ENCODE measurements at places on chromosomes 7 and 10.
A peak's percentile ranks its signal among the peaks of the same experiment; 100 is the strongest.

DNA sequence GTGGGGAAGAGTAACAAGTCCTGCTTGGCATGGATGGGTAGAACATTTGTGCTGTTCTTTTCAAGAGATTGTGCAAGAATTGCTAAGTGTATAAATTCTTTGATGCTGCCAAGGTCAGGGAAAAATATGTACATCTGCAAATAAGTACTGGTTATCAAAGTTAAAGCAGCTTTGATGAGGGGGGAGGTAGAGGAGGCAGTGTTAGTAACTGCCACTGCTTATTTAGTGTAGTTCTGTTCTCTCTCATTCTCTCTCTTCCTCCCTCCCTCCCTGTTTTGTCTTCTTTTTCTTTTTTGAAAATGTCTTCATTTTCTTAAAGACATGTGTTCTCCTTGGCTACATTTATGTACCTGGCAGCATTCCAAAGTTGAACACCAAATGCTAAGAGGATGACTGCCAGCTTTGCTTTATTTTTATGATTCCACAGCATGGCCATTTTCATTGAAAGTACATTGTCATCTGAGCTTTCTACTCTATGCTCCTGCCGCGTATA, 18.6 kb downstream of the CACNB2 start:
- DNase-seq = no peak

- no peak for DNase-seq
Measured at GRCh38 chr7:36154255-36155212, 1.5 kb downstream of the EEPD1 start.

- DNase-seq = no peak
Measured at GRCh38 chr10:46053534-46054434, 7.7 kb upstream of the MSMB start.

DNA sequence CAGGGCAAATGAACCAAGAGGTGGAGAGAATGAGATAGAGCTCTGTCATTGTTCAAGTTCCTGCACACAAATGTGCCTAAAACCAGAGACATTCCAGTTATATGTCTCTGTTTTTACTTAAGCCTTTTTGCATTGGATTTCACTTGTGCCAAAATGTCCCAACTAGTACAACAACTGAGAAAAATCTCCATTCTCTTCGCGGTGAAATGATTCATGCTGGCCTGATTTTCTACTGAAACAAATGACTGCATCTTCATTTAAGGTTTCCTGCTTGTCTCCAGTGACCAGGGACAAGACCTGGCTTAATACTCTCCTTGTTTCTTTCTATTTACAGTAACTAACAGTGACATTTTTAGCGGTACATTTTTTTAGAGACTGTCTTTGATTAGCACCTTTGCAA, 714.9 kb downstream of the KCNMA1 start:
- DNase-seq = no peak

DNA sequence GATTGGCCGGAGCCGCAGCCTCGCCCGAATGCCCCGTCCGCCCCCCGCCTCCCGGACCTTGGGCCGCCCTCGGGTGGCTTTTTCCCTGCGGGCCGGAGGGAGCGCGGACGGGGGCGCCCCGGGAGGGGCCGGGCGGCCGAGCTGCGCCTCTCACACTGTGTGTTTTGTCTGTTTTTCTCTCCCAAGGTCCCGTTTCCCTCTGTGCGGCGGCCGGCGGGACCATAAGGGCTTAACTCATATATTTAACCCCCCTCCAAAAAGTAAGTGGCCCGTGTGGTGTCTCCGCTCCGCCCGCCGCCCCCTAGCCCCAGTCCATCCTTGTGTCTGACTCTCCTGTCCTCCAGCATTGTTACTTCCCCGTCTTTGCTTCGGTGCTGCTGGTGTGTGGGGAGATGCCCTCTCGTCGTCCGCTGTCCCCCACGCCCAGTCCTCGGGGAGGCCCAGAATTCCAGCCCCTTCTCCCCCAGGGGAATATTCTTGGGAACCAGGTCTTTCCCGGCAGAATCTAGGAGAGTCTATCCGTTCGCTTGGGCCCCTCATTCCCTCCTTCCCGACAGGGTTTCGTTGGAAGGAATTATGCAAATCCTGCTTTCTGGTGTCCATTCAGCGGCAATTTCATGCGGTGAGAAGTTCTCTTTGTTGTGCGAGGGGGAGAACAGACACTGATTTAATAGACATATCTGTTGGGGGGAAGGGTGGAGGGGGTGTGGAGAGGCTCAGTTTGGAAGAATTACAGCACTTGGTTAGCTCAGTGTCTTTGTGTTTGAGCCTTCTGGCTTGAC, 1.3 kb downstream of the LCOR start:
- no peak for DNase-seq

DNA sequence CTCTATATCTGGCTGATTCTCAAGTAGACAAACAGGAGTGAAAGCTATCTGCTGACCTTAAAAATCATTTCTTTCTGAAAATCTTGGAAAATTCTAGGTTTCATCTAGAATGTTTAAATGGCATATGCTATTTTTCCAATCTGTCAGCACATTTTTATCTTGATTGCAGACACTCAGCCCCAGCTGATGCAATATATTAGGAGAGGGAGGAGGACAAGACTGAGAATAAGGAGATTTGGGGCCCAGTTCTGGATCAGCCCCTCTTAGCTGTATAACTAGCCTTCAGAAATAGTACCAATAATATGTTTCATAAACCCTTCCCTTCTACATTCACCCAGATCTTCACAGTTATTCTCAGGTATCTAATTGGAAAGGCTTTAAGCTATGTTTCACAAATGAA, 131.2 kb downstream of the HDAC9 start:
- DNase-seq = no peak

GRCh38 chr7:27842851-27843250, 102.9 kb downstream of the TAX1BP1 start:
- DNase-seq = no peak

GRCh38 chr7:75716992-75717626, 21.6 kb downstream of the HIP1 start:
- no peak for DNase-seq

GRCh38 chr7:29945259-29945809, 44.3 kb downstream of the SCRN1 start:
- DNase-seq = no peak

DNA sequence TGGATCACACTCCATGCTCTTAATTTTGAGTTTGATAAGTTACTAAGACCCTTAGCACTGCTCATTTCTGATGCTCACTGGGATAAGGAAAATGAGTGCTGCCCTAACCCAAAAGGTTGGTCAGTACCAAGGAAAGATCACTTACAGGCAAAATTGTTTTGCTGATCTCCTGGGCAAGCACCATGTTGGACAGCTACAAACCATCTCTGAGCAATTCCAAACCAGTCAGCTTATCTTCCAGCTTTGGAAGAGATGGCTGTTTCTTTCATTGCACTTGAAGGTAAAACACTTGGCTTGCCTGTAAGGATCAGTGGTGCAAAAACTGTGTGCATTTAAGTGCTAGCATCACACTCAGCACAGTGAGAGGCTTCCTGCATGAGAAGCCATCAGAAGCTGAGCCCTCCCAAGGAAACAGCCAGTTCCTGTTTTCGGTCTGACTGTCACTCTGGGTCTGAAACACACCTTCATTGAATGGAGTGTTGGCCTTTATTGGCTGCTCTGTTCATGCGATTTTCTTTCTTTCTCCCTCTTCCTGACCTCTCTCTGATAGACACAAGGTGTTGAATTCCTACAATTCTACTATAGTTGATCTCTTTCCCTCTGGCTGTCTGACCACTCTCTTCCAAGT, 126.4 kb upstream of the GHITM start:
- no peak for DNase-seq

- DNase-seq = peak; percentile 1
Measured at GRCh38 chr7:55309040-55309991, 55.8 kb upstream of the LANCL2 start.

GRCh38 chr7:27079234-27079975, 16.4 kb downstream of the HOXA1 start:
- no peak for DNase-seq

- no peak for DNase-seq
Measured at GRCh38 chr10:117552156-117552631, 9.6 kb downstream of the EMX2 start.

GRCh38 chr10:101941871-101942270, 98.3 kb upstream of the KCNIP2 start:
- DNase-seq = no peak

DNA sequence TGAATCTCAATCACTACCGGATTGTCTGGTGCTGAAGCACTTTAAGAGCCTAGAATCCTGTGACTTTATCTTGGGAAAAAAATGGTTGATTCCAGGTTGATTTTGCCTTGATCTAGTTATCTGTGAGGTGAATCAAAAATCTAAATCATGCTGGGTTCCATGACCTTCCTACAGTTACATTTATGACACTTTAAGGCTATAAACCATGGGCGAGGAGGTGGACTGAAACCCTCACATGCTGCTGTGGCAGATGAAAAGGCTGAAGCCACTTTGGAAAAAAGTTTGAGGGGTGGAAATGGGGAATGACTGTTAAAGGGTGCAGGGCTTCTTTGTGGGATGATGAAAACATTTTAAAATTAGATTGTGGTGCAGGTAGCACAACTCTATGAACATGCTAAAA, 17.5 kb downstream of the SLC16A9 start:
- DNase-seq = no peak

DNA sequence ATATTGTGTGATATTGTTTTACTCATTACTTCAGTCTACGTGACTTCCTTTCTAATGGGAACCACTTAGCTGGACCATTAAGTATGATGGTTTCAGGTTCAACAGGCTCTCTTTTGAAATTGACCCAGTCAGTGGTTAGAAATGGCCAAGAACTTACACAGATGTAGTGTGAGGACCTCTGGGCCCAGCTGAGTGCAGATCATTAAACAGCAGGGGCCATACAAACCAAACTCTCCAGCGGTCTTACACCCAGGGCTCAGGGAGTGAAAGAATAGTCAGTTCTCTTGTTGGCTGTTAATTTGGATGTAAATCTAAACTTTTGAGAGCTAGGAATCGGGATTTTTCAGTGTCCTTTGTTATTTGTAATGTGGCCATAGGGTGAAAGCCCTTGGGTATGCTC, 107.3 kb downstream of the CELF2 start:
- DNase-seq = no peak

- DNase-seq = no peak
Measured at GRCh38 chr7:132109769-132110168, 466.5 kb downstream of the PLXNA4 start.

GRCh38 chr7:112167147-112167546, 39.1 kb downstream of the DOCK4 start:
- DNase-seq = no peak

DNA sequence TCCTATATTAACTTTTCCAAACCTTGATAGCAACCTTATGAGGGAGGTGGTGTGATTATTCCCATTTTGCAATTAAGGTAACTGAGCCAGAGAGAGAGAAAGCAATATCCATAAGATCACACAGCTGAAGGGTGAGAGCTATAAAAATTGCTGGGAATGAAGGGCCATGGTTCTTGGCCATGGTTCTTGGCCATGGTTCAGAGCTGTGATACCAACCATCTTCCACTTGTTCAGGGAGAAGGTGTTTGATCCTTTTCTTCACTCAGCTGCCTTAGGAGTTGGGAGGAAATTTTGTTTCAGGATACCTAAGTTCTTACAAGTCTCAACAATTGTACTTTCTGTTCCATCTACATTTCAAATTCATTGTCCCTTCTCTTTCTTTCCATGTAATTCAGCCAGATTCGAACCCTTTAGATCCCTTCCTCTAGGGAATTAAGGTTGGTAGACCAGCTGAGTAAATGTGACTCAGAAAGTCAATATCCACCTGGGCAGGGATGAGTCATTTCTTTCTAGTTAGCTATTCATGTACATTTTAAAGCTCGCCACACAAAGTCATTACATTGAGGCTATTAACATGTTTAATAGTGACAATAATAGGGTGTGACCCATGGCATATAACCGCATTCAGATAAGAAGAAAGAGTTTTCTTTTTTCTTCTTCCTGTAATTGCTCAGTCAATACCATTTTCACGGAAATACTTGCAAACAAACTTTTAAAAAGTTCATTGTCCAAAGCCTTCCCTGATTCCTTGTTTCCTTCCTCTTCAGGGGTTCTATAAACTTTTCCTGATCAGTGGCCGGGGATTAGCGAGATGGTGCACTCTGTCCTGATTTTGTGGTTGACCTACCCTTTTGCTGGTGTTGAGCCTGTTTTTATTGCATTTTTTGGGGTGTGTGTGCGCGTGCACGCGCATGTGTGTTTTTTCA, 143.4 kb downstream of the TCF7L2 start:
- no peak for DNase-seq

GRCh38 chr10:99888622-99889021, 106.2 kb downstream of the ABCC2 start:
- DNase-seq = no peak

DNA sequence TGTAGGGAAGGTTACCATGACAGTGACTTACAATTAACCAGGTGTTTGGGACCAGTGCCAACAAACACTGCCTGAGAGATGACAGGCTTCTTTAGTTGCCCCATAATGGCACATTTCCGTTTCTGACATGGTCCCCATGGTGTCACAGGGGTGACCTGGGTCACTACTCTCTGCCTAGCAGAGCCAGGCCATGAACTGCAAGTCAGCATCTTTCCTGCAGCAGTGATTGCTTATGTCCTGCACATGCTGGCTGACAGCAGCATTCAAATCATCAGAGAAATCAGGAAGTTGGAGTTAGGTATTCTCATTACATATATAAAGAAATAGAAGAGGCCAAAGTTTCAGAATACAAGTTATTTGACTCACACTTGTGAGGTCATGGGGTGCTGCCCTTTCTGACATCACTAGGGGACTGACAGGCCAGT, 47.1 kb upstream of the ZNRF2 start:
- DNase-seq = no peak

DNA sequence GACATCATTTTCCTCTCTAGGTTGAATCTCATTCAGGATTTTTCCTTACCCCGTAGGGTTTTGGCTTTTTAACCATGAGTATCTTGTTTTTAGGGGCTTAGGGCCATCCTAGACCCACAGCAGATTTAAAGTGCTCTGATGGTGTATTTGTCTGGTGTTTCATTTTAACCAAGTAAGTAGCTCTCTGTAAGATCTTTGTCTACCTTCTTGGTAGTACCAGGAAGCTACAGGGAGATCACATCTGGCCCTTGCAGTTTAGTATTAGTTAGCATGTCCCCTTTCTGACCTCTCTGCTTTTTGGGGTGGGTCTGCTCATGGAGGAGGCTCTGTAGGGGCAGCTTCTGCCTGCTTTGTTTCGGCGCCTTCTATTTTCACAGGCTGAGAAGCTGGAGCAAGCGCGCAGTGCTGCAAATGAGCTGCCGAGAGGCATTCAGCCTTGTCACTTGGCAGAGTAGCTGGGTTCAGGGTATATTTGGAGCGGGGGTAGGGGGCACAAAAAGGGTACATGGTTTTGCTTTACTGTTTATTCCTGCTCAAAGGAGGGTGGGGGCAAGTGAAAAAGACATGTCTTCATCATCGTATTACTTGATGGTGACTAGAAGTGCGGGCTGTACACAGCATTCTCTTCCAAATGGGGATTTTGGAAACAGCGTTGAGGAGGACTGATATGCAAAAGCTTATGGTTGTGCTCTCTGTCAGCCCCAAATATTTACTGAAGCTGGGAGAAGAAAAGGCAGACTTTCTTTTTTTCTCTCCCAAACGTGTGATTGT, 146.3 kb downstream of the CELF2 start:
- no peak for DNase-seq

- no peak for DNase-seq
Measured at GRCh38 chr7:26292768-26293560, 1.3 kb downstream of the SNX10 start.

Data from stimulated activated CD4-positive, alpha-beta T cell treated with anti-CD3 and anti-CD28 coated beads, Interleukin-1b, Interleukin-23, amount 100 ng/mL, for 1 hour (primary cell).